Heart left ventricle (tissue), 16 donors: ENCODE measurements at places on chromosomes 2 and 18.

DNA sequence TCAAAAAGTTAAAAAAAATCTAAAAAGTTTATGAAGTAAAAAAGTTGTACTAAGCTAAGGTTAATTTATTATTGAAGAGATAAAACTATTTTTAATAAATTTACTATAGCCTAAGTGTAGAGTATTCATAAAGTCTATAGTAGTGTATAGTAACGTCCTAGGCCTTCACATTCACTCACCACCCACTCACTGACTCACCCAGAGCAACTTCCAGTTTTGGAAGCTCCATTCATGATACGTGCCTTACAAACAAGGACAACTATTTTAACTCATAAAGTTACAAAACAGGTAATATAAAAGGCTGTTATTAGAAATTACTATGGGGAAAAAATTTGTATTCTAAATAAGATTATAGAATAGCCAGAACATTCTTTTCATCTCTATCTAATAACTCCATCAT lies 158.9 kb upstream of the FN1 start:
- H3K4me3 ChIP-seq = no peak overlapping the region
- no peaks in the 10 kb centered on the region for H3K4me1 ChIP-seq
- DNase-seq = no peak
- H3K27me3 ChIP-seq = no peaks in the 10 kb centered on the region
- H3K27ac ChIP-seq = no peak overlapping the region
- H3K36me3 ChIP-seq = no peaks in the 10 kb centered on the region

DNA sequence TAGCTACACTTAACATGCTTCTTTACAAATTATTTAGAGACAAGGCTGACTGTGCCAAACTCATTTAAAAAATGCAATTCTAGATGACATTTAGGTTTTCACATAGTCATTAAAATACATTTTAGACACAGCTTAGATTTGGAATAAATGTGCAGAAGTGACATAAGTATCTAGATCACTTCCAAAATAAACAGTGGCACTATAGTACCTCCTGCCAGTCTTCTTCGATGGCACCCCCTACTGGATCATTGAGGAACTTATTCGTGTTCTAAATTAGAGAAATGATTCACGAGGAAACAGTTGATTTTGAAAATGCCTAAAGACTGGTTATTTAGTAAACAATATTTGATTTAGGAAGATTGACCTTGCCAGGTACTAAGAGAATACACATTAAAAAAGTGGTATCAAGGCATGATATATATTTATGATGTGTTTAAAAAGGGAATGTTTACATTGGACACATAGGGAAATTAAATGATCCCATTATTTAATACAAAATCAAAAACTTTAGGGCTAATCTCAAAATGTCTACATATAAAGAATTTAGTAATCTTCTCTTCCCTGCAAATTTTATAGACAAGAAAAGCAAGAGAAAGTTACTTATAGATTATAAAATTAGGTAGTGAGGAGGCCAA lies 323.9 kb downstream of the XIRP2 start:
- no peaks in the 10 kb centered on the region for H3K36me3 ChIP-seq
- H3K27ac ChIP-seq = no peak overlapping the region
- H3K4me3 ChIP-seq = no peak overlapping the region
- DNase-seq = no peak
- H3K27me3 ChIP-seq = no peaks in the 10 kb centered on the region
- H3K4me1 ChIP-seq = peaks cover 16% of the 10 kb centered on the region

DNA sequence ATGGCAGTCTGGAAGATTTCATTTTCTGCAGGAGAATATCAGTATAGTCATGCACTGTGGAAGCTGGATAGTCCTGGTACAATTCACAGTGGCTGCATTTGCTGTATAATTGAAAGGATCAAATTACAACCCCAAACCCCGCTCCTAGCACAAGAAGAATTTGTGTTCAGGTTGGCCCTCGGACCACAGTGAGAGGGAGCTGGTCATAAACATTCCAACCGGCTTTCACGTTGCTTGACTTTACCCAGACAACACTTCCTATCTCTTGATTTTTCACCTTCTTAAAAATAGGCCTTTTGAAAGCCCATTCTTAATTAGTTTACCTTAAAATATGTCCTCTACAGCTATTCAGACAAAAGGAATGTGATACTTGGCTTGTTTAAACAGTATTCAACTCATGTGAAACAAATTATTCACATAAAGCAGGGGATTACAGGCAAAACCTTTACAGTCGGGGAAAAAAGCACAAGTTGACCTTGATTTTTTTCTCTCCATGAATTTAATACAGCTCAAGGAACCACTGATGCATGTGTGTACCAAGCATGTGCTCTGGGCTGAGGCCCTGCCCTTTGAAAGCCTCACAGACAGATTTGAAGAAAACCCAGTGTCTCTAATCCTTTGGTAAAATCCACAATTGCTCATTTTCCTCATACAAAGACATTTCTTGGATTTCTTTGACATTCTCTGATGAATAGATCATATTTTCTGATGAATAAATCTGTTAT lies 143.0 kb upstream of the SOX11 start:
- no peaks in the 10 kb centered on the region for H3K4me1 ChIP-seq
- no peak for DNase-seq
- H3K27ac ChIP-seq = no peak overlapping the region
- H3K36me3 ChIP-seq = no peaks in the 10 kb centered on the region

DNA sequence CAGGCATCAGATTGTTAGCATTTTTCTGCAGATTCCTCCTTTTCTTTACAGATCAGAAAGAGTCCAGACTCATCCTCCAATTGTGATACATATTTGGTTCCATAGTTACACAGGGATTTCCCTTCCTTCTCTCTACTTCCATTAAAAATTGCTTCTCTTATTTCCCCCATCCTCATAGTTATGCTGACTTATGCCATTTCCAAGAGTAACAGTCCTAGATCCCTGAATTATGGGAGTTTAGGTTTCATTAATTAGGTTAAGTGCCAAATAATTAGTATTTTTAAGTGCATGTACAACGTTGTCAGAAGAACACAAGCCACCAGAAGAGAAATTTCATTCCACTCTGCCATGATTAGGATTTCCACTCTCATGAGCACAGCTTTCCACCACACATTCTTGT lies 198.5 kb downstream of the BARD1 start:
- no peaks in the 10 kb centered on the region for H3K27me3 ChIP-seq
- H3K4me1 ChIP-seq = no peaks in the 10 kb centered on the region
- H3K27ac ChIP-seq = no peak overlapping the region
- DNase-seq = no peak
- H3K36me3 ChIP-seq = no peaks in the 10 kb centered on the region

DNA sequence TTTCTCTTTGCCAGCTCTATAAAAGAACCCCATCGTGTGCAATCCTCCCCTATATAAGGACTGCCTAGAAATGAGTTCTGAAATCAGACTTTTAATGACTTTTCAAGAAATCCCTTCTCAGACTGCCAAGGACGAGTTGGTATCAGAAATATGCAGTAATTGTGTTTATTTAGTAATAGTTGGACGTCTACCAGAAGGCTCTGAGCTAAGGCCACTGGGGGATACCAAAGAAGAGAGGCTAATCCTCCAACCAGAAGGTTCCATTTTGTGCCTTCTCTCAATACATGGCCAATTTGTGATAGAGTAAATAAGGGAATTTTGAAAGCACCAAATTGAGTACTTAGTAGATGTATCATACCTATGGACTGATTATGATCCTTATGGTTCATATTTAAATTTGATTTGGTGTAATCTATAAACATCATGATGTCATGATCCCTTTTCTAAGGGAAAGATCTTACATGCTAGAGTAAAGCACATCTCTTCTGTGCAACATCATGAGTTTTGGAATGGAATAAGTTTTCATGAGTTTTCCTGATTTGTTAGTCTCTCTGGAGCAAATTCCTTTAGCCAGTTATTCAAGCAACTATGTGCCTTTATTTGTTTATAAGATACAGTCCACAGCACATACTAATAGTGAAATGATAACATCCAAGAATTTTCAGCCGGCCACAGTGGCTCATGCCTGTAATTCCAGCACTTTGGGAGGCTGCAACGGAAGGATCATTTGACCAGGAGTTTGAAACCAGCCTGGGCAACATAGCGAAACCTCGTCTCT lies 82.2 kb upstream of the LTBP1 start:
- peak overlapping the region; percentile 10 for H3K27ac ChIP-seq
- no peaks in the 10 kb centered on the region for H3K27me3 ChIP-seq
- no peaks in the 10 kb centered on the region for H3K4me1 ChIP-seq
- H3K4me3 ChIP-seq = no peak overlapping the region
- no peaks in the 10 kb centered on the region for H3K36me3 ChIP-seq
- no peak for DNase-seq

DNA sequence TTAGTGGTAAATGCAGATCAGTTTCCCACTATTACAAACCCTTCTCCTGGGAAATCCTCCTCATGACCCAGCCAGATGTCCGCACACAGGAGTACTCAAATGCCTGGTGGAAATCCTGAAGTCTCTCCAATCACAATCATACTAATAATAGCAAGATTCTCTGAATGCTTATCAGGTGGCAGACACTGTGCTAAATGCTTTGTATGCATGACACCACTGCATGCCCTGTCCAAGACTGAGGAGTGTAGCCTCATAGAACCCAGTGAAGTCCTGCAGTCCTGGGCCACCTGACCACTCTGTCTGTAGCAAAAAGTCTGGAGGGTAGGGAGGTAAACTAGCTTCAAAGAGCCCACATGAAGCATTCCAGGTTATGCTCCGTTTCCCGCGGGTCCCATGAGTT lies 434.8 kb upstream of the CHST9 start:
- no peaks in the 10 kb centered on the region for H3K27me3 ChIP-seq
- H3K4me3 ChIP-seq = no peak overlapping the region

- peak overlapping the region; percentile 32 for H3K4me3 ChIP-seq
- H3K27ac ChIP-seq = no peak overlapping the region
- H3K4me1 ChIP-seq = no peaks in the 10 kb centered on the region
- DNase-seq = no peak
- no peaks in the 10 kb centered on the region for H3K27me3 ChIP-seq
Measured at GRCh38 chr18:78293940-78294541, 685.6 kb upstream of the SALL3 start.

- H3K27ac ChIP-seq = peak overlapping the region; percentile 19
- H3K4me3 ChIP-seq = no peak overlapping the region
- peaks cover 7% of the 10 kb centered on the region for H3K4me1 ChIP-seq
- DNase-seq = no peak
- H3K36me3 ChIP-seq = peaks cover 3% of the 10 kb centered on the region
Measured at GRCh38 chr2:219506802-219507526, 7.3 kb upstream of the ASIC4 start.

DNA sequence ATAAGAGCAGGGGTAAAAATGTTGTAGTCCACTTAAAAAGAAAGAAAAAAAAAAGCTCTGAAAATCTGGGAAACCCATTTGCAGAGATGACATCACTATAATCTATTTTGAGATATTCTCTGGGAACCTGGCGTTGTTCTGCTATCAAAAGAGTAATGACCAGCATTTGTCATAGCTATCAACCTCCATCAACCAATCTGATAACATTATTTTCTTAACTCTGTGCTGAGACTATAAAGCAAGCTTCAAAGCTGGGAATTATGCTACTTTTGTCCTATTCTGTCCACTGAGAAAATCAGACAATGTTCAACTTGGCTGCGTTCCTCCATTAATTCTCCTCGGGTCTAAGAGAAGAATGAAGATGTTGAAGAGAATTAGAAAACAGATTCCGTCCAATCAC lies 107.5 kb downstream of the STK39 start:
- H3K27ac ChIP-seq = no peak overlapping the region
- H3K27me3 ChIP-seq = no peaks in the 10 kb centered on the region
- no peak for DNase-seq
- no peaks in the 10 kb centered on the region for H3K36me3 ChIP-seq
- peaks cover 15% of the 10 kb centered on the region for H3K4me1 ChIP-seq

DNA sequence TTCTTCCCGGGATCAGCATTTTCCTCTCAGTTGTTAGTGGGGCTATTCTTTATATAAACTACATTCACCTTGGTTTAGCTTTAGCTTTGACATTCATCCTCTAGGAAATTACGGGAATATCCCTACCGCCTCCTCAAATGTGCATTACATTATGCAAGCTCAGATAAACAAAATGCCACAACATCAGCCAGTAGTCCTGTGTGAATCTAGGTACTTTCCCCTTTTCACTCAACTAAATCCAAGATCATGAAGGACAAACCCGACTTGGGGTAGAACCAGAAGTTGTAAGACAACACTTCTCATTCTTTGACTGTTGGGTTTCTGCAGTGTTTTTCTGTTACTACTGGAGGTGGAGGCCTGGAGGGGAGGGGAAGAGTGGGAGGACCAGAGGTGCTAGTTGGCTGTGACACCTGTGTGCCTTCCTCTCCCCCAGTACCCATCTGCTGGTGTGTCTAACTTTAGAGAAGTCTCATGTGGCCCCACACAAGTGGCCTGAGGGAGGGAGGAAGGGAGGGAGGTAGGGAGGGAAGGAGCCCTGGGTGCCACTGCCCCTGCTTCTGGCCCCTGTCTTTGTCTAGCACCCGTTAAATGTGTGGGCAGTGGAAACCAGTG lies 84.8 kb upstream of the BCL2L11 start:
- H3K4me1 ChIP-seq = no peaks in the 10 kb centered on the region
- H3K4me3 ChIP-seq = no peak overlapping the region
- H3K27ac ChIP-seq = no peak overlapping the region
- no peak for DNase-seq
- H3K27me3 ChIP-seq = no peaks in the 10 kb centered on the region

DNA sequence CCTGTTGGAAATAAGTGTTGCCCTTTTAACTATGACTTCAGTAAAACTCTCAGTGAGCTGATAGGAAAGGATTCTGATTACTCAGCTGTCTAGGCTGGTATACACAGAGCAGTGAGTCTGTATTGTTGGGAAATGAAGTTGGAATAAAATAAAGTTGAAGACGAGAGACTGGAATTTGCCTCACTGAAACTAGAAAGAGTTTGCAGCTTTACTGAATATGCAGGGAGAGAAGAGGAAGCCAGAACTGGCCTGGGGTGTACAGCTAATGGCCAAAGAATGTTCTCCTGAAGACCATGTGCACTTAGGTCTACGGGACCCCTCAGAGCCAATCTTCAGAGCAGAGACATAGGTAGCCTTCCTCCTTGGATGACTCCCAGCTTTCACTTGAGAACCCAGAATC lies 26.5 kb downstream of the EIF4E2 start:
- H3K4me3 ChIP-seq = no peak overlapping the region
- peaks cover 36% of the 10 kb centered on the region for H3K36me3 ChIP-seq
- no peaks in the 10 kb centered on the region for H3K27me3 ChIP-seq
- no peak overlapping the region for H3K27ac ChIP-seq
- H3K4me1 ChIP-seq = no peaks in the 10 kb centered on the region

DNA sequence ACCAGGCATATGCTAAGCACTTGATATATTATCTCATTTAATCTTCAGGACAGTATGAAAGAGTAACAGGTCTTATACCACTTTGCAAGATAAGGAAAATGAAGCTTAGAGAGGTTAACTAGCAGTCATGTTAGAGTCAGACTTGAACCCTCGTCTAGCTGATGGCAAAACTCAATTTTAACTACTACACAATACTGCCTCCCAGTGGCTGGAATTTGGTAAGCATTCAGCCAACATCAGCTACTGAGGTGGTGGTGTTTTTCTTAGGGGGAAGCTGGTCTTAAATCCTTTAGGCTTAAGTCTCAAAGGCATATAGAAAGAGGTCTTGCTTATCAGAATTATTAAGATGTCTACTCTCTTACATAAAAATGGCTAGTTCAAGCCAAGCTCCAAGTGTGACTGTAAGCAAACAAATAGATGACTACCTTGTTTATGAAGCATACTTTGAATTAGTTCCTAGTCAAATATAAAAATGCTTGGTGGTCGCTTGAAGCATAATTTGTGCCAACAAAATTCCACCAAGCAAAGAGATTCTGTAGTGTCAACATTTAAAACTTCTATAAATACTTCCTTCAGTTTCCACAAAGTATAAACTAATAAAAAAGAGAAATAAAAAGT lies 325.4 kb upstream of the FIGN start:
- no peaks in the 10 kb centered on the region for H3K27me3 ChIP-seq
- H3K27ac ChIP-seq = no peak overlapping the region
- no peaks in the 10 kb centered on the region for H3K4me1 ChIP-seq
- H3K36me3 ChIP-seq = no peaks in the 10 kb centered on the region
- no peak overlapping the region for H3K4me3 ChIP-seq

- H3K27ac ChIP-seq = no peak overlapping the region
- peaks cover 5% of the 10 kb centered on the region for H3K4me1 ChIP-seq
- peaks cover 17% of the 10 kb centered on the region for H3K36me3 ChIP-seq
- no peaks in the 10 kb centered on the region for H3K27me3 ChIP-seq
Measured at GRCh38 chr18:46891742-46892214, 25.5 kb downstream of the PIAS2 start.
